ENCODE measurements at places on chromosomes 5 and 9.

DNA sequence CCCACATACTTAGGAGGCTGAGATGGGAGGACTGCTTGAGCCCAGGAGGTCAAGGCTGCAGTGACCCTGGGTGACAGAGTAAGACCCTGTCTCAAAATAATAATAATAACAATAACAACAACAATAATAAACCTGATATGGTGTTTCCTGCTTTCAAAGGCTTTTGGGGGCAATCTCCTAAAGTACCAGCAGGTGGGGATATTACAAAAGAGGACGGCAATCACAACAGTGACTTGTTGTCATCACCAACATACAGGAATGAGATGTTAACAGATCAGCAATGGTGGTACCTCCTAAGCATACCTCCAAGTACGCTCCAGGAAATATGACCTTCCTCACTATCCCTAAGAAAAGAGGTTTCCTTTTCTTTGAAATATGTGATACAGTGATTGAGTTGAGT is 91.1 kb upstream of the RNF180 start:
- DNase-seq, result peak; percentile 17

DNA sequence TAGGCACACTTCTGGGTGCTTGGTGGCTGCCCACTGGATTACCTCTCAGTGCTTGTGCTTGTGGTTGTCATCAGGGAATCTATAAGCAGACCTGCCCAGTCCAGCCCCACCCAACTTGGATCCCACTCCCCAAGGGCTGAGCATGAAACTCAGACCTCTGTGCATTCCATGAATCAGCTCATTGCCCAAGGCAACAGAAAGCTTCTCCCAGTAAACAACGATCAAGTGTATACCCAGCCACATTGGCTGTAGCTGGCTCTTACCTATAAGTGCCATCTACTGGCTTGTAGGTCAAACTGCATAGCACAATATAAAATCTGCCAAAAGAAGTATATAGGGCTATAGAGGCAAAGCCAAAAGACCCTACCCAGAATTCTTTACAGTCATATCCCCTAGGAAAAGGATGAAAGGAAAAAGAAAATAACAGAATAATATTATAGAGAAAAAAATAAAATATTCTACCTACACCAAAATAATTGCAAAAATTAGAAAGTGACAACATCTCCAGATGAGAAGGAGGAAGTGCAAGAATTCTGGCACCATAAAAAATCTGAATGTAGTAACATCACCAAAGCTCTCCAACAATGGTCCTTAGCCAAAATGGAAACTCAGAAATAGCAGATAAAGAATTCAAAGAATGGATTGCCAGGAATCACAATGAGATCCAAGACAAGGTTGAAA is 321.0 kb upstream of the TRPC7 start:
- DNase-seq, result peak; percentile 46

GRCh38 chr9:123756484-123757106 is 173.3 kb downstream of the DENND1A start:
- no peak for DNase-seq

- no peak for DNase-seq
Observed at GRCh38 chr9:127195976-127196825, 68.4 kb upstream of the GARNL3 start.

GRCh38 chr5:179901915-179902762 is 5.6 kb downstream of the TBC1D9B start:
- no peak for DNase-seq

DNA sequence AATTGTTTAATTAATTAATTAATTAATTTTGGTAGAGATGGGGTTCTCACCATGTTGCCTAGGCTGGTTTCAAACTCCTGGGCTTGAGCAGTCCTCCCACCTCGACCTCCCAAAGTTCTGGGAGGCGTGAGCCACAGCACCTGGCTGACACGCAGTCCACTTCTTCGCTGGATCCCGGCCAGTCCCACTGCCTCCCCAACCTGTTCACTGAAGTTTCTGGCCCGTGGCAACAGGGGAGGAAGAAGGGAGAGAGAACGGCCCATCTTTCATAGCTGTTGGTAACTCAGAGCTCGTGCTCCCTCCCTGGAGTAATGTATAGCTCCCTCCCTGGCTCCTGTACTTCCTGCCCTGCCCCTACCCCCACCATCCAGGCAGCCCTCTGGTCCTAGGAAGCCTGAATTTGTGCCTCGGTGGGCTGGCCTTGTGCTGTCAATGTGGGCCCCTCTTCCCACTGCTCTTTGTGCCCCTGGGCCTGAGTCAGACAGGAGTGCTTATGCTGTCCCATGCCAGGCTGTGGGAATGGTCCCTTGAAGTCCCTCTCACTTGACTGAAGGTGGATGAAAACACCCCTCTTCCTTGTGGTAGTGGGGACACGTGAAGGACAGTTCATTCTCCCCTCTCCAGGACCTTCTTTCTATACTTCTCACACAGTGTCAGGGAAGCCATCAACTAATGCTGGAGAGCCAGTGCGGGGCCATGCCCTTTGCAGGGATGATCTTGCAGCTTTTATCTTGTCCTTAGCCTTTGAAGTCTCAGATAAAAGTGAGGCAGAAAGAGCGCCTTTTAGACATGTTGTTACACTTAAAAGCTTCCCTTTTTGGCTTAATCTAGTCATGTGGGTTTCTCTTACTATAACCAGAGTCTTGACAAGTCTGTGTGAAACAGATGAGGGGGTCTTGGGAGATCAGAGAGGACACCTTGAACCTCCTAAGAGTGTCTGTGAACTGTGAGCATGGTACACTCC is 38.1 kb downstream of the ANGPTL2 start:
- DNase-seq, result no peak

GRCh38 chr5:15966066-15966640 is 213.4 kb downstream of the MARCHF11 start:
- peak; percentile 16 for DNase-seq

DNA sequence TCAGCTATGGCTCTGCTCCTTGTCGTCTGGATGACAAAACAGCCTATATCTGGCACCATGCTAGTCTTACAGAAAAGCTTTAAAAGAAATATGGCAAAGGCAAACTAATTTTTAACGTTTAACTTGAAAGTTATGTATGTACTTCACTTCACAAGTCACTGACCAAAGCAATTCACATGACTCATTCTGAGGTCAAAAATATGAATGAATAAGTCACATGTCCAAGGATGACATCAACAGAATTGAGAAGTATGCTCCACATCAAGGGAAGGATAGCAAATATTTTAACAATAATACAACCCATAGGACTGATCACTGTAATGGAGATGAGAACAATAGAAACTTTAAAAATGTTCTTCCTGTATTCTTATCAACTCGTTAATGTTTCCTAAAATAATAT is 1072.6 kb upstream of the NUDT12 start:
- DNase-seq, result peak; percentile 41
